ENCODE measurements at places on chromosomes 2 and 18.
A peak's percentile ranks its signal among the peaks of the same experiment; 100 is the strongest.

DNA sequence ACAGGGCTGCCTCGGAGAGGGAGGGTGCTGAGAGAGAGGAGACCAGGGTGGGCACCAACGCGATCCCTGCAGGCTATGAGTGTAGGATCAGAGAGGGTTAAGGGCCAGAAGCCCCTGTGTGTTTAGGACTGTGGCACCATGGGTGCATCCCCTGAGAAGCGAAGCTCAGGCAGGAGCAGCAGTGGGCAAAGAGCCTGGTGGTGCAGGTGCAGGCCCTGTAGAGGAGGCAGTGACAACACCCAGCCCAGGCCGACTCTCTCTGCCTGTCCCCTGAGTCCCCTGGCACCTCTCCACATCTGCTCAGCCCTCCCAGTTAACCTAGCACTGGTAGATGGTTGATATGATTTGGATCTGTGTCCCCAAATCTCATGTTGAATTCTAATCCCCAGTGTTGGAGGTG is 139.8 kb downstream of the RNF152 start:
- no peak for DNase-seq

GRCh38 chr2:226702376-226702775 is 97.2 kb downstream of the IRS1 start:
- DNase-seq = no peak

- DNase-seq = no peak
These were observed 3.0 kb downstream of the HOXD8 start for GRCh38 chr2:176132205-176133171.

- DNase-seq = no peak
These were observed 114.6 kb downstream of the MAPK4 start for GRCh38 chr18:50674307-50674980.

DNA sequence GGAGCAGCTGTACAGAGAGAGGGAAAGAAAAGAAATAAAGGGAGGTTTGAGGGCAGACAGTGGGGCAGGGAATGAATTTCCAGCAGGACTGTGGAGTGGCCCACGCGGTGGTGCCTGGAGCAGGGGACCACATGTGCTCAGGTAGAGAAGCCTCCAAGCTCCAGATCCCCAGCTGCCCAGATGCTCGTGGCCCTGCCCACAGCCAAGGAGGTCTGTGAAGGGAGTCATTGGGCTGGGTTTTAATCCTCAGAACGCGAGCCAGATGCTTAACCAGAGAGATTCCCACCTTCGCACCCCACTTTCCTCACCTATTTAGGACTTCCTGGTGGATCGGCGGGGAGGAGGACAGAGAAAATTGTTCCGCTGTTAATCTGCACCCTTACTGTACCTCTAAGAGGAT is 369.4 kb downstream of the PARD3B start:
- DNase-seq = no peak

DNA sequence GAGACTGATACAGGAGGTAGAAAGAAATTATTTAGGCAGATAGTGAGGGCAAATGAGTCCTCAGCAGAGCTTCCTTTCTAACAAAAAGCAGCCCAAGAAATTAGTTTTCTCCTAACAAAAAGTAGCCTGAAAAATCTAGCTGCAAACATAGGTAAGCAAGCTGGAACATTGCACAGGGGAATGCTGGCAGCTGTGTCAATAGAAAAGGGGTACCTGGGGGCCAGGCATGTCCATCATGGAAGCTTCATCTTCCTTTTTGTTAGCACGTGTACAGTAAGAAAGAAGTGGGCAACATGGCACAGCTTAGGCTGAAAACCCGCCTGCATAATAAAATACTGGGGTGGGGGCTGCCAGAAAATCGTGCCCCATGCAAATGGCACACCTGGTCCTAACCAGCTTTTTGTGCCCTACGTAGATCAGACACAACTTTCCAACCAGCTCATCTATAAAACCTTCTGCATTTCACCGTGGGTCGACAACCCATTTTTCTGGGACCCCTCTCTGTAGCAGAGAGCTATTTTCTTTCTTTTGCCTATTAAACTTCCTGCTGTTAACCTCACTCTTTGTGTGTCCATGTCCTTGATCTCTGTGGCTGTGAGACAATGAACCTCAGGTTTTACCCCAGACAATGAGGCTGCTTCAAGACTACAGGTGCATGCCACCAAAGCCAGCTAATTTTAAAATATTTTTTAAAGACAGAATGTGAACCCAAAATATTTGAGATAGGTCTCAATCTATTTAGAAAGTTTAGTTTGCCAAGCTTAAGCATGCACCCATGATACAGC is 6.6 kb upstream of the MTHFD2 start:
- no peak for DNase-seq

GRCh38 chr2:170816504-170817092 is at the start of gene GAD1:
GAD1 (plus strand) TSS chr2:170816887; CDS start chr2:170818592, 1,705 bp downstream.
- no peak for DNase-seq

DNA sequence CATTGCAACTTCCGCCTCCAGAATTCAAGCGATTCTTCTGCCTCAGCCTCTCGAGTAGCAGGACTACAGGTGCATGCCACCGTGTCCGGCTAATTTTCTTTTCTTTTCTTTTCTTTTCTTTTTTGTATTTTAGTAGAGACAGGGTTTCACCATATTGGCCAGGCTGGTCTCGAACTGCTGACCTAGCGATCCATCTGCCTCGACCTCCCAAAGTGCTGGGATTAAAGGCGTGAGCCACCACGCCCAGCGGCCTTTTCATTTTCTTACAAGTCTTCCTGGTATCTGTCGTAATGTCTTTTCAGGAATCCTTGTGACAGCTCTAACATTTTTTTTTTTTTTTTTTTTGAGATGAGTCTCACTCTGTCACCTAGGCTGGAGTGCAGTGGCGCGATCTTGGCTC is 66.4 kb upstream of the EDAR start:
- DNase-seq = no peak

GRCh38 chr2:222797261-222797660 is 63.6 kb upstream of the ACSL3 start:
- no peak for DNase-seq

DNA sequence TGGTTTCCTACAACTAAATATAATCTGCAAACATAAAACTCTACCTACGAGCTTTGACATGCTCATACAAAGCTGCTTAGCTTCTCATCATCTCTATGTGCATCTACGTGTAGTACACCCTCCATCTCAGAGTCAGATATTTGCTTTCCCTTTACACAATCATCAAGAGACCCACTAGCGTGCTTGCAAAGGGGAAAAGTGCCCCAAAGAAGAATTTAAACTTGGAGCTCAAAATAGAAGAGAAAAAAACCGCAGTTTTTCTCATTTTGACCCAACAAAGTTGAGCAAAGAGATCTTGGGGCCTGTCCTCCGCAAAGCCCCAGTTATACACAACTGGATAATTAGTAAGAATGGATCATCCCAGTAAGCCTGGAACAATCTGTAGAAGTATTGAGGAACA is 104.1 kb downstream of the PAX3 start:
- no peak for DNase-seq

DNA sequence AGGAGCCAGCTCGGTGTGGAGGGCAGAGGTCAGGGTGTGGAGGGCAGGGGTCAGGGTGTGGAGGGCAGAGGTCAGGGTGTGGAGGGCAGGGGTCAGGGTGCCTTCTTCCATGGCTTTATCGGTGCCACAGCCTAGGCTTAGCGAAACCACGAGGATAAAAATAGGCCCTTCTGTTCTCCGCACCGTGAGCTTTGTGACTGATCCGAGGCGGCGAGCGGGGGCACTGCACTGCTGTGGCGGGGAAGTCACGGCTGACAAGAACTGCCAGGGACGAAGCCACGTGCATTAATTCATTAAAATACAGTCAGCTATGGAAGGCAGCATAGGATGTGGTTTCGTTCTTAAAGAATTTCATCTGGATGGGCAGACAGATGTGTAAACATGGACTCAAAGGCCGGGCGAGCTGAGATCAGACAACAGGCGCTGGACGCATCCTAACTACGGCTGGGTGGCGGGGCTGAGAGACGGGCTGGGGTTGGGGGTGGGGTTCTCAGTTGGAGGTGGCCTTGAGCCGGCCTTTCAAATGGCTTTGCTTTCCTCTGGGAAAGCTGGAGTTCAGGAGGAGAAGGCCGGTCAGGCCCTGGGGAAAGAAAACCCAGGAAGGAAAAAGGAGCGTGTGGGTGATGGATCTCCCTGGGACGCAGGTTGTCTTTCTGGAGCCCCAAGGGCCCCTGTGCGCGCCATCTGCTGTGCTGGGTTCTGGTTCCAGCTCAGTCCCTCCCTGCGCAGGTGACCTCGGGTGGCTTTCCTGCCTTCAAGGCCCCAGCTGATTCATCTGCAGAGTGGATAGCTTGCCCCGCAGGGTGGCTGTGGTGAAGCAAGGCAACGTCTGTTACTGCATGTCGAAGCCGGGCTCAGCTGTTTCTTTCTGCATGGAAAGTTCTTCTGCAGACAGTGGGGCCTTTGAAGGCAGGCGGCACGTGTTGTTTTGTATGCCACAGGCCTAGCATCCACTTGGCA is 958 bp upstream of the ALLC start:
- no peak for DNase-seq

- DNase-seq = no peak
These were observed 216.9 kb upstream of the TNP1 start for GRCh38 chr2:217076657-217077232.

- no peak for DNase-seq
These were observed 42.6 kb downstream of the GALNT1 start for GRCh38 chr18:35624146-35624545.

- DNase-seq = no peak
These were observed 440.8 kb upstream of the CDH20 start for GRCh38 chr18:60892441-60892840.

DNA sequence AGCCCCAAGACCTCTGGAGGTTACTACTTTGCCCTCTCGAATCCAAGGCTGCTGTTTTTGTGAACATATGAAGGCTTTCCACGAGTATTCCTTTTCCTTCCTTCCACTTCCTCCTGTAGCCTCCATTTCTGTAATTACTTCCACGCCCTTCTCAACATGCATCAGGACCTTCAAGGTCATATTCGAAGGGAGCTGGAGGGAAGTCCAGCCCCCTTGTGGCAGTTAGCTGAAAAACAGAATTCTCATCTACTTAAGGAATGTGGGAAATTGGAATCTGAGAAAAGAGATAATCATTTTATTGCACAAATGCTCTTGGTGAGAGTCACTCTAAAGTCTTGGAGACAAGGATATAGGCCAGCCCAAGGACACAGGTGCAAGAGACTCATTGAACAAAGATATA is 1000.2 kb downstream of the TDRD15 start:
- no peak for DNase-seq

GRCh38 chr2:86704459-86704971 is 15.6 kb upstream of the RMND5A start:
- no peak for DNase-seq

GRCh38 chr18:35711227-35711626 is 129.7 kb downstream of the GALNT1 start:
- DNase-seq = no peak

DNA sequence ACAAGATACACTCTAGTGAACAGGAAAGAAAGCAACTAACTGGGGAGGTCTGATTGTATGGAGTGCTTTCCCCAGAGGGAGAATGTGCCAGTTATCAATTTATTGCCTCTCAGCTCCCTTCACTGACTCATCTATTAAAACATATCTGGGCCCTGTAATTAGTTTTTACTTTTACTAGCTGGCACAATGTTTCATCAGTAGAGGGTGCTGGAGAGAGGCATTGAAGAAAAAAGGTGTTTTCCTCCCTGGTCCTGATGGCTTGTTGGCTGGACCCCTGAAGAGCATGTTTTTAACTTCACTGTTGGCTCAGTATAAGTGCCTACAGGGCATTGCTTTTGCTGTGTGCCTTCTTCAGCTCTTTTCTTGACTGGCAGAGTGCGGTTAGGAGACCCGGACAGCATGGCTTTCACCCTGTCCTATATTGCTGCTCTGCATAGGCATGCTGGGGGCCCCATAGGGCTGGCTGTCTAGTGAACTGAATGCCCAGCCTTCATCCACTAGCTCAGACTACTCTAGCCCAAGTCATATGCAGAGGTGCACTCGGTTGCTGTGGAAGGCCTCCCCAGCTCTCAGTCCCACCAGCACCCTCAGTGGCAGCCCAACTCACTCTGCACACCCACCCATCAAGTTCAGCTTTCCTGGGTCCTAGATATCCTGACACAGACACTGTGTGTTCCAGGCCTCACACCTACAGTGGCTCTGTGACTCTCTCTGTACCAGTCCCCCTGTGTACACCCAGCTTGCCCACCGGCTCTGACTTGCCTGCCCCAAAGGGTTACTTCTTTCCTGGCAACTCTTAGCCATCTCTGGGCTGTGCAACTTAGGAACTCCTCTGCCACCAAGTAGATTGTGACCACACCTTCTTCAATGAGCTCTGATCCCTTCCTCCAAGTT is 62.3 kb upstream of the ACYP2 start:
- DNase-seq = no peak

DNA sequence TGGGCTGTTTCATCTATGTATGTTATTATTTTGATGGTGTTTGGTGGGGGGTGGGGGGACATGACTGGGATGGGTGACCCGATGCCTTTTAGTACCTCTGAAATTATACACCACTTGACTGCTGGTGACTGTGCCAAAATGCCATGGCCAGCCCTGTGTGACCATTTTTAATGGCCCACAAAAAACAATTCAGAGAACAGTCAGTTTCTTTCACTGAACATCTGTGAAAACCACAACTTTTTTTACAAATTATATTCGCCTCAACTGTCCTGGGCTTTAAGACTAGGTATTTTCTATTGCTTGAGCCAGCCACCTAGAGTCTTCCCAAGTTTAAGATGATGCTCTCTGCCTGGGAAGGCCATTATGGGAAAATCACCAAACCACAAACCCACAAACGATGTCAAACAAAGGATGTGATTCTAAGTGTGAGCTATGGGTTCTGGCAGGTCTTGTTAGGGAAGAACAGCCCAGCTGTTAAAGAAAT is 33.9 kb downstream of the FN1 start:
- no peak for DNase-seq

- DNase-seq = peak; percentile 74
These were observed 22.8 kb upstream of the DGKD start for GRCh38 chr2:233331536-233331935.

DNA sequence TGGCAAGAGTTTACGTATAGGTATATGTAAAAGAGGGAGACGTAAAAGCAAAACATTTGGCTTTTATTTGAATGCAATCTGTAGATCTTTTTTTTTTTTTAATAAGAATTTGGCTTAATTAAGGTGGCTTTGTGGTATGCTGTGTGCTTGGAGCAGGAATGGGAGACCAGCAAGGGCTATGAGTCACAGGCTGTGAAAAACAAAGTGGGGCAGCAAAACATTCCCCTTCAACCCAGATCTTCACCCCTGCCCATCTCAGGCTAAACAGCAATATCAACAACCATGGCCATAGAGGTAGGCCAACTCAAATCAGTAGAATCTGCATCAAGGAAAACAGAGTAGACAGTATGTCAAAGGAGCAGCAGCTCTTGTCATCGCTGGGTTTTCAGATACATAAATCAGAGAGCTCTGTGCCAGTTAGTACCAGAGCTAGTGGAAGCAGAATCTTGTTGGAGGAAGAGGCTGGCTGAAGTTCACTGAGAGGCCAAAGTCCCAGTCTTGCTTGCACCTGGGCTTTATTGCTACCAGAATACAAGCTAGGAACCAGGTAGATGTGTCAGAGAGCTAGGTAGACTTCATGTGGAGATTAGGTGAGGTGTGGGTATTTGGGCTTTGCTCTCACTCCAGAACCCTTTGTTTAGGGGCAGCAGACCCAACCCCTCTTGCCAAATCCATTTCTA is 191.5 kb upstream of the FANCL start:
- no peak for DNase-seq

GRCh38 chr18:49886891-49887764 is 73.8 kb upstream of the ACAA2 start:
- DNase-seq = no peak

- no peak for DNase-seq
These were observed 12.3 kb upstream of the PTMA start for GRCh38 chr2:231696004-231696367.

- no peak for DNase-seq
These were observed 491.8 kb downstream of the CDH2 start for GRCh38 chr18:27685091-27685490.

GRCh38 chr2:71787476-71788185 is 334.3 kb downstream of the DYSF start:
- no peak for DNase-seq

GRCh38 chr18:44733069-44733753 is 52.5 kb downstream of the SETBP1 start:
- no peak for DNase-seq

Measured in activated effector memory CD4-positive, alpha-beta T cell treated with Interleukin-2 at 50 U/mL for 16 hours (primary cell).